Esophagus muscularis mucosa (tissue), 4 donors: ENCODE measurements at places on chromosomes 16 and 17. TPM values are rescaled to one million over a fixed set of nuclear protein-coding genes. Genes with fewer than 3 reads are reported as not detected.

Gene PABPN1L
- not detected for total RNA-seq

GRCh38 chr17:45700171-45701090 is 83.7 kb upstream of the CRHR1 start:
- no peak for DNase-seq

Gene SDK2
- total RNA-seq: 0.75 TPM

GRCh38 chr17:35345926-35346771 is 27.3 kb downstream of the SLFN11 start:
- DNase-seq: peak; percentile 93

- no peak for DNase-seq
These were observed 6.1 kb downstream of the ACADVL start for GRCh38 chr17:7225711-7226331.

Gene C17orf113
- total RNA-seq: under 0.01 TPM

GRCh38 chr16:31243734-31244670 is 15.8 kb upstream of the ITGAM start:
- no peak for DNase-seq

- no peak for DNase-seq
These were observed at the start of gene ZNF423 for GRCh38 chr16:49855822-49856671. Gene ZNF423, minus strand, starts transcription at chr16:49856112. Its CDS starts 338 bp downstream, at chr16:49855774.
